ENCODE measurements at places on chromosomes 5 and 9. TPM values are rescaled to one million over a fixed set of nuclear protein-coding genes. Genes with fewer than 3 reads are reported as not detected.

Gene KCNIP1
- total RNA-seq: 4.2 TPM

Gene F12
- not detected for total RNA-seq

Gene HAPLN1
- 1.6 TPM for total RNA-seq

Gene WNK2
- total RNA-seq: 4.7 TPM

Gene TICAM2
- 2.6 TPM for total RNA-seq

Gene PHF24
- total RNA-seq: under 0.01 TPM

Gene ASPN
- total RNA-seq: 213 TPM

Gene CXXC5
- total RNA-seq: 66.8 TPM

Gene NUTM2F
- not detected for total RNA-seq

Gene FOXD4L3
- not detected for total RNA-seq

Gene COL5A1
- 258 TPM for total RNA-seq
